ENCODE measurements at places on chromosomes 2 and 18.

GRCh38 chr18:25360301-25360899 lies 8.4 kb upstream of the ZNF521 start:
- no peak for DNase-seq

DNA sequence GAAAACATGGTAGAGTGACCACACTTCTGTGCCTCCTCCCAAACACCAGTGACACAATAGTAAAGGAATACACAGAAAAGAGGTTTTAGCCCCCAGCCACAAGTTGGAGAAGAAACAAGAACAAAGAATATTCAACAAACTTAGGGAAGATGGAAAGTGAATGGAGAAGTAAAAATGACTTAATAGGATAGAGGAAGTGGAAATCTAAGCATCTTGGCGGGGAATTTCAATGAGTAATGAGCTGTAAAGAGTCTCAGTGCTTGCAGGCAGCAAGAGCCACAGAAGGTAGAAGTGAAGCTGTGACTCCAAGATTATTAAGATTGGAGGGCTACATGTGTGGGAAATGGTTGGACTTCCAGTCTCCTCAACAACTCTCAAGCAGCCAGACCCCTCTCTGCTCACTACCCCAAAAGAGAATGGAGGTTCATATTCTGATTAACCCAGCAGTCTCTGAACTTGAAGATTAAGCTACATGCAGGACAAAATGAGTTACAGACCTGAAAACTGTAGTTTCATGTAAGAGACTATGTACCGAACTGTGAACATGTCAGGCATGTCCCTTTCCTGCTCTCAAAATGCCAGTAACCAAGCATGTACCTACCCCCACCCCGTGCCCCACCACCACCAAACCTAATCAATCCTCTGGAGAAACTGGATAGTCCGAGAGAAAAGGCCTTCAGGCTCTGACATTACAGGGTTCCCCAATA lies 16.9 kb upstream of the HNRNPLL start:
- DNase-seq: no peak

- DNase-seq: no peak
Measured at GRCh38 chr2:158687315-158687714, 107.8 kb upstream of the DAPL1 start.

DNA sequence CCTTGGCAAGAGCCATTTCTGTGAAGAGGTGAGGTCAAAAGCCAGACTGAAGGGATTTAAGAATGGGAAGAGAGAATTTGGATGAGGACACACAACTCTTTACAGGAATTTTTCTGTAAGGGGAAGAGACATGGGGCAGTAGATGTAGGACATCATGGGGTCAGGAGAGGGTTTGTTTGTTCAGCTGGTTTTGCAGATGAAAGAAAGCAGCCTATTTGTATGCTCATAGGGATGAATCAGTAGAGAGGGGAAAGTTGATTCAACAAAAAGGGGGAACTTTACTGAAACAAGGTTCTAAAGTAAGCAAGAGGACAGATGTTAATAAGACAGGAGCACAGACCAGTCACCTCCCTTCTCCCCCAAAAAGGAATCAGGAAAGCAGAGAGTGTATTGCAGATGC lies 11.2 kb downstream of the SCG2 start:
- DNase-seq: no peak

DNA sequence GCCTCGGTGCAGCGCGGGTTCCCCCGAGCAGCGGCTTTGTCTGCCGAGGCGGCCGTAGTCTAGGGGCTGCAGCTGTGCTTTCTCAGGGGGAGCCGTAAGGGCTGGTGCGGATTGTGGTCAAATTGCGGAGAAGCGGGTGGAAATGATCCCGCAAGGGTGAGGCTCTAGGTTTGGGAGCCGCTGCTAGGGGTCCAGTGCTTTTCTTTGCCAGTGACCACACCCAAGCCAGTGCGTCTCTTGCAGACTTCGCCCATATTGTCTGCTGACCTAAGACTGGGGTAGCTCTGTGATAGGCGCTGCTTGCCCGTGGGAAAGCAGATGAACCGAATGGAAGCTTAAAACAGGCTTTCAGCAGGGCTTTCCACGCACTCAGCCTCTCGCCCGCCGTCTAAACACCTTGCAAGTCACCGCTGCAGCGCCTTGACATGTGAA lies 2.1 kb downstream of the DPYSL5 start:
- no peak for DNase-seq

DNA sequence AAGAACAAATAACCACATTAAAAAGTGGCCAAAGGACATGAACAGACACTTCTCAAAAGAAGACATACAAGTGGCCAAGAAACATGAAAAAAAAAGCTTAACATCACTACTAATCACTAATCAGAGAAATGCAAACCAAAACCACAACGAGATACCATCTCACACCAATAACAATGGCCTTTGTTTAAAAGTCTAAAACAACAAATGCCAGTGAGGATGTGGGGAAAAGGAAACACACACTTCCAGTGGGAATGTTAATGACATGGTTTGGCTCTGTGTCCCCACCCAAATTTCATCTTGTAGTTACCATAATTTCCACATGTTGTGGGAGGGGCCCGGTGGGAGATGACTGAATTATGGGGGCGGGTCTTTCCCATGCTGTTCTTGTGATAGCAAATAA lies 147.1 kb downstream of the GALNT1 start:
- DNase-seq: no peak

GRCh38 chr2:203327582-203327900 lies 653 bp upstream of the ABI2 start:
- DNase-seq: no peak

DNA sequence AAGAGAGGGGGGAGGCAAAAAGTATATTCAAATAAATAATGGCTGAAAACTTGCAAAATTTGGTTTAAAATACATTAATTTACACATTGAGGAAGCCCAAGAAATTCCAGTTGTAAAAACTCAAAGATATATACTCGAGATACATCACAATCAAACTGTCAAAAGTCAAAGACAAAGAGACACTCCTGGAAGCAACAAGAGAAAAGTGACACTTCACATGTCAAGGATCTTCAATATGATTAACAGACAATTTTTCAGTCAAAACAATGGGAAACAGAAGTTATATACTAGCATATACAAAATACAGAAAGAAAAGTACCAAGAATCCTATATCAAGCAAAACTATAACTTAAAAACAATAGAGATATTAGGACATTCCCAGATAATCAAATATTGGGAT lies 170.2 kb downstream of the CCDC178 start:
- no peak for DNase-seq

GRCh38 chr2:1591461-1591770 lies 152.9 kb downstream of the PXDN start:
- DNase-seq: no peak
